ENCODE measurements at places on chromosomes 13 and 19.

DNA sequence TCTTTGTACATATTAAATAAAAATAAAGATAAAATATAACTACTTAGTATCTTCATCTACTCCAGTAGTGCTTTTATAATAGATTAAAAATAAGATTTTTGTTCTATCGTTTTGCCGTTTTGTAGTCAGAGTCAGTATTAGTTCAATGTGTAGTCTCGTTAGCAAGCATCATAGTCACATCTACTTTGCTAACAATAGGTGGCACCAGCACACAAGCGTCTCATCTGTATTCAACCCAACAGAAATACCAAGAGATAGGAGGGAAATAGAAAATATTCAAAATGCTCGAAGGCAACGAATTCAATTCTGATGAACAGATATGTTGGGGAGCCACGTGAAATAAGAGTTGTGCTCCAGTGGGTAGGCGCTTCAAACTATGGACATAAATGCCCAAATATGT lies 21.4 kb upstream of the MICU2 start:
- DNase-seq, result no peak

DNA sequence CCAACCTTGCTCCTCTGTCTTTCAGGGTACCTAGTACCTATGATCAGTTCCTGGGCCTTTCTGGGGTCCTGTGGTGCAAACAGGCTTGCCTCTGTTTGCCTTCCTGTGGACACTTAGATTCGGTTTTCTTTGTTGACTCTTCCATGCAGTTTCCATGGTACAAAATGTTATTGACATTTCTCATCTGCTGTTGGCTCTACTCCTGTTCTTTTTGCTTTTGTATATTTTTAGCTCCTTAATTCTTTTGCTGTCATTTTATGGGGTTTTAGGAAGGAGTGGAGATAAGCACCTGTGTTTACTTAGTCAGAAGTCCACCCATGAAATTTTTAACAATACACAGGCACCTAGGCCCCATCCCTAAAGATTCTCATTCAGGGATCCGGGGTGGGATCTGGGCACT lies 20.5 kb upstream of the CNMD start:
- DNase-seq, result no peak

DNA sequence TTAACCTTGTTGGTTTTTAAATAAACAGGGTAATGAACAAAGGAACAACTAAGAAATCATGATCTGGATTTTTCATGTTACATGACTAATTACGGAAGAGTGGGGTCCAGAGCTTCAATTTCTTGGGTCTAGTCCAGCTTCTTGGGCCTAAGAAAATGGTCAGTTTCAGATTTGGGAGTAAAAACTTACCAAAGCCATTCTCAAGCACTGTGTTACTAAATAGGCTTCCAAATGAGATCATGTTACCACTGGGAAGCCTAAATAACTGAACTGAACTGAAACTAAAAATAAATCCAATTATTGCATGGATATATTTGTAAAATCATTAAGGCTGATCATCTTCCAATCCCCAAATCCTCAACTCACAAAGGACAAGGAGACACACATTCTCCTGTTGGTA lies 13.9 kb downstream of the TBC1D4 start:
- DNase-seq, result no peak

DNA sequence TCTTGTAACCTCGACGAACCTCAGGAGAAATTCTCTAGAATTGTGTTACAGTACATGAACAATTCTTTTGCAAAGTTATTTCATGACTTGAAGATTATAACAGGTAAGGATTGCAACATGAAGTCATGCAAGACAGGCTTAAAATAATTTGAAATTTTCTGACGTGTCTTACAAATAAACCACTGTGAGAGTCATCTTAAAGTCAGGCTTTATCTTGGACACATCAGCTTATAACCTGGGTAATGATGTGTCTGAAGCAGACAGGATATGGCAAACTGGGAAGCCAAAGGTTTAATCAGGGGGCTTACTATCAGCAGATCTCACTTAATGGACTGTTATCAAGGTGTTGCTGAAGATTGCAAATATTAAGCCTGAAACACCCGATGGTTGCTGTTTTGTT lies 407.8 kb downstream of the KLF5 start:
- DNase-seq, result no peak

GRCh38 chr13:35479706-35480105 lies 3.2 kb upstream of the MAB21L1 start:
- no peak for DNase-seq

DNA sequence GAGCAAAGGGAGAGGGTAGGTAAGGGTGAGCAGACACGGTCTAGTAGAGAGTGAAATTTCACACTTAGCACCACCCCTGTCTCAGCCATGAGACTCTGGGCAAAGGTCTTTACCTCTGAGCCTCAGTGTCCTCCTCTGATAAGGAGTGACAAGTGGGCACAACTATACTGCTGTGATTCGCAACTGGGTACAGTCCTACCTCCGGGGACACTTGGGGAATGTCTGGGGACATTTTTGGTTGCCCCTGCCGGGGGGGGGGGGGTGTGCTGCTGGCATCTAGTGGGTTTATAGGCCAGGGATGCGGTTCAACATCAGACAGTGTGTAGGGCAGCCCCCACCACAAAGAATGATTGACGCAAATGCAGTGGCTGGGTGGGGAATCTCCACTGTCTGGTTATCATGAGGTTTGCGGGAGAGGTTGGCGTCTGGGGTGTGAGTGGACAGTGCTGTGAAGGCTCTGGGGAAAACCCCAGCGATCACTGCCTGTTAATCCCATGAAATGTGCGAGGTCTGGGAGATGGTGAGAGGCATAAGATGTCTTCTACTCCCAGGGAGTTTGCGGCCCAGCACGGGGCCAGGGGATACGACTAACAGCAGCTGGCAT lies 4.3 kb downstream of the NACC1 start:
- DNase-seq, result no peak

All from hematopoietic multipotent progenitor cell (in vitro differentiated cells).